Naive thymus-derived CD8-positive, alpha-beta T cell (primary cell): ENCODE measurements at places on chromosomes 4 and X. TPM values are rescaled to one million over a fixed set of nuclear protein-coding genes. Genes with fewer than 3 reads are reported as not detected.

The PITX2 gene
- not detected for total RNA-seq

The ASB5 gene
- total RNA-seq: not detected

The SLIT2 gene
- total RNA-seq: not detected

The CTAG1B gene
- total RNA-seq: not detected

The MAGEC2 gene
- not detected for total RNA-seq

The JCHAIN gene
- 6.9 TPM for total RNA-seq

The GSX2 gene
- total RNA-seq: not detected

The SCML1 gene
- total RNA-seq: 30.1 TPM

The HSD17B10 gene
- total RNA-seq: 35.3 TPM

The PHF8 gene
- total RNA-seq: 59.6 TPM

The IL1RAPL2 gene
- not detected for total RNA-seq

The NCBP2L gene
- total RNA-seq: not detected

The MAGEA10 gene
- total RNA-seq: not detected

The PPP2R2C gene
- not detected for total RNA-seq

The CXCL6 gene
- not detected for total RNA-seq
